ENCODE measurements at places on chromosomes 7 and 10.

DNA sequence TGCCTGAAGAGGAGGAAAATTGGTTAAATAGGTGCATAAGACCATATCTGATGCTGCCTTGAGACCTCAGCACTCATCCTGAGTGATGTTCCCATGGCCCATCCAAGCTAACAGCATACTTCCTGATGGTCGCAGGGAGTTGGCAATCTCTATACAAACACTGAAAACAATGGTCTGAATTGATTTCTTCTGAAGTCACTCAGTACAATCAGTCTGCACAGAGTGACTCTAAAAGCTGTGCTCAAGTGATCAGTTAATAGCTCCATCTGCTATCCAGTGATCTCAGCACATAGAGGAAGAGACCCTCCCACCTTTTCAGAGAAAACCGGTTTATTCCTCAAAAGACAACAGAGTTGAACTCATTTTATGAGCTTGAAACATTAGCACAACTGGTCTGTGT is 3.9 kb downstream of the PPP1R17 start:
- no peak for DNase-seq

DNA sequence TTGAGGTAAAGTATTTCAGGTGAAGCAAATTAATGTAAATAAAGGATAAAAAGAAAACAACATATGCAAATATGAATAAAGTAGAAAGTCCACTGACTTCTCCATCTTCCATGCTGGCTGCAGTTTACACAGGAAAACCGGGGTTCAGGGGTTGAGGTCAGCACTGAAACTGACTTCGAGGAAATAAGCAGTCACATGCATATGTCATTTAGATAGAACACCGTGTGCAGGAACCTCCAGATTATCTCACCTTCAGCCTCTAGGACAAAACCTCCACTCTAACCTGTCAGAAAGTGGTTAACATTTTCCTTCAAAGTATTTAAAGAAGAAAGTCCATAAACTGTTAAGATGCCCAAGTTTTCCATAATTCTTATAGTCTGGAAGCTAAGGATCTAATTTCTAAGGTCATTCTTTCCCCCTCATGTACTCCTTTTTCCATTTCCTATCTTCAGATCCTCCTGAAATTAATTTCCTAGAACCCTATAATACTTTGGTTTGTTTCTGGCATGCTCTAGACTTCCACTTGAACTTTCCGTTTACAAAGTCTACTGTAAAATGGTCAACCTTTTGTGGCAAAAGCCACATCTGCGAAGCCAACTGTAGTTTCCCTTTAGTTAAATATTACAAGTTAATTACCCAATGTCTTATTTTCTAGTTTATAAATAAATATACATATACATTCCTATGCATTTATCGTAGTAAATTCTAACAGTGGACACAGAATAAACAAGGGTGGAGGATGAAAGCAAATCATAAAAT is 173.3 kb downstream of the RAPGEF5 start:
- DNase-seq = no peak

DNA sequence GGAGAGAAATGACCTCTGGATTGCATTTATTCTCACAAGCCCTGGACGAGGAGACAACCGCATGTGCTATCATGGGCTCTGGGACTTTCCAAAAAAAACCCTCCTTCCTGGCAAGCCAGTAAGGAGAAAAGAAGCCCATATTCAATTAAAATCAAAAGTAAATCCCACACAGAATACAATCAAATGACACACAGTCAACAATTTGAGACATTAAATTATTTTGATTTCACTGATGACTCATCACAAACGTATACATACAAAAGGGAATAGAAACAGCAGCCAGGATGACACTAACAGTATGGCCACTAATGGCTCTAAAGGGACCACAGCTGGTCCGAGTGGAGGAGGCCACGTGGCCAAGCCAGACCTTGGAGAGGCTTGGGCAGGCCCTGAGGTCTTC is 24.9 kb downstream of the LRRC20 start:
- DNase-seq = no peak

DNA sequence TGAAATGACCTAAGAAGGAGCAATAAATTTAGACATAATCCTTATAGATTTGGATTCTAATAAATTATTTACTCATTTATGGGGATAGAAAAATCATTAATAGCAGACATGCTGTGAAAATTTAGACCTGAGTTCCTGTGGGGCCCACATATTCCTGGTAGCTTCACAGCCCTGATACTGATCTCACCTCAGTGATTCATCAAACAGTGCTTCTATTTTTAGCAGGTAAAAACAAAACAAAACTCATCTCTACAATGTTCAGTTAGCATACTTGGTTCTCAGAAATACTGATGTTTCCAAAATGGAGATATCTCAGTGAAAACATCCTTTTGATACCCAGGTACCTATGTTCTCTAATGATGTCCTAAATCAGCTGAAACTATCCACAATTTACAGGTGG is 841.1 kb upstream of the SORCS1 start:
- no peak for DNase-seq

DNA sequence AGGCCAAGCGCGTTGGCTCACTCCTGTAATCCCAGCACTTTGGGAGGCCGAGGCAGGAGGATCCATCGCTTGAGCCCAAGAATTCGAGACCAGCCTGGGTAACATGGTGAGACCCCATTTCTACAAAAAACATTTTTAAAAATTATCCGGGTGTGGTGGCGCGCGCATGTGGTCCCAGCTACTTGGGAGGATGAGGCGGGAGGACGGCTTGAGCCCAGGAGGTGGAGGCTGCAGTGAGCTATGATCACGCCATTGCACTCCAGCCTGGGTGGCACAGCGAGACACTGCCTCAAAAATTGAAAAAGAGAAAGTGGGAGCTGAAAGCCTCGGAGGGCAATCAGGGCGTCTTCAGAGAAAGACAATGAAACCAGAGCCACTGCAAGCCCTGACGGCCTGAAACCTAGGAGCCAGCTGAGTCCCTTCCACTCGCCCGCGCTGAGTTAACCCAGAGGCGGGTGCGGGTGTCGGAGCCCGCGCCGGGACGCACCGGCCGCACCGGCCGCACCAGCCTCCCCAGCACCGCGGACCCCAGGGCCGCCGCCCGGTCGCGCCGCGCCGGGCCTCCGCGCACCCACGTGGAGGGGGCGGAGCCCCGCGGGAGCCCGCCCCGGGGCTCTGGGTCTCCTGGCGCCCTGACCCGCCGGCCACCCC is 22.4 kb downstream of the ZFAND2A start:
- DNase-seq = no peak

DNA sequence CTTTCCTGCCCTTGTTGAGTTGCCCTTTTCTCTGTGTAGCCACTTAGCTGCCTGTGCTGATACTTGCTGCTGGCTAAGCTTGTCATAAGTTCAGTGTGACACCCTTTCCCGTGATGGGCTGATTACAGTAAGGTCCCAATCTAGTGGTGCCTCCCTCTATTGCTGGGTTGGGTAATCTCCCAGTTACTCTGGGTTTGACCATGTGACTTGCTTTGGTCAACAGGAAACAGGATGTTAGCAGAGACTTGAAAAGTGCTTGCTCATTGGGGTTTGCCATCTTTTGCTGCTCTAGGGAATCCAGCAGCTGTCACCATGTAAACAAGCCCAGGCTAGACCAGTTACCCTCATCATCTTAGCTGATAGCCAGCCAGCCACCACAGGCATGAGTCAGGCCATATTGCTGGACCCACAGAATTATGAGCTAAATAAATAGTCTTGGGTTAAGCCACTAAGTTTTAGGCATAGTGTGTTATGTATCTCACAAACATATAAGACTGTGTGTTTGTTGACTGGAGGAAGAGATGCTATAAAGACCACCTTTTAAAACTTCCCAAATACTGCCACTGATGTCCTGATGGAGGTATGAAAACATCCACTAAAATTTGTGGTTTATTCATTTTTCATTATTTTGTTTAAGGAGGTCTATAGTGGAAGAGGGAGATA is 4.0 kb upstream of the LEP start:
- DNase-seq = no peak

DNA sequence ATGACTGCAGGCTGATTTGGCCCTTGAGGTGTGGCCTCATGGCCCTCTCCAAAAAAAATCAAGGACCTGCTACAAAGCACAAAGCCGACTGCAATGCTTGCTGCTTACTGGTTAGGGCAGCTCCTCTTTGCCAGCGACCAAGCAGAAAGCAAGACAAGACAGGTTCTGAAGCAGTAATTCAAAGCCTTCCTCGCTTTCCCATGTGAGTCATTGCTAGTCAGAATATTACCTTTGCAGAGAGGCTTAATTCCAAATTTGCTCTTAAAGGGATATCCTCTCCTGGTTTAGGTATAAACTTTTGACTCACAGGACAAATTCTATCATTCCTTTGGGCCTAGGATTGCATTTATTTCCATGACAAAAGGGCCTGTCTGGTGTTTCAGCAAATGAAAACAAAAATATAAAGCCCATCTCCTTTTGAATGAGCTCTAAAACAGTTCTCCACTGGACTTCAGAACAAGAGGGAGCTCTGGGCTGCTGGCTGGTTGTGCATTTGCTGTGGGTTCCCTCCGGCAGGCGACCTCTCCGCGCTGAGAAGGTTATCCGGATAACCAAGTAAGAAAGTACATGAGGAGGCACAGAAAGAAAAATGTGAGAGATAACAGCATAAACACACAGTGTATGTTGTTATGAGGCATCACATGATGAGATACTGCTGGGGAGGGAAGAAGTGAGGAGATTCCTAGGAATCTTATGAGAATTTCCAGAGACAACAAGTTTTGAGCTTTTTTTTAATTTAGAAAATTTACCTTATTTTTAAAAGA is 90.8 kb downstream of the EGFR start:
- DNase-seq = no peak

GRCh38 chr7:142788303-142789289 is 17.8 kb downstream of the PRSS2 start:
- DNase-seq = no peak

GRCh38 chr7:74267756-74268565 is 13.8 kb upstream of the RFC2 start:
- DNase-seq = no peak

DNA sequence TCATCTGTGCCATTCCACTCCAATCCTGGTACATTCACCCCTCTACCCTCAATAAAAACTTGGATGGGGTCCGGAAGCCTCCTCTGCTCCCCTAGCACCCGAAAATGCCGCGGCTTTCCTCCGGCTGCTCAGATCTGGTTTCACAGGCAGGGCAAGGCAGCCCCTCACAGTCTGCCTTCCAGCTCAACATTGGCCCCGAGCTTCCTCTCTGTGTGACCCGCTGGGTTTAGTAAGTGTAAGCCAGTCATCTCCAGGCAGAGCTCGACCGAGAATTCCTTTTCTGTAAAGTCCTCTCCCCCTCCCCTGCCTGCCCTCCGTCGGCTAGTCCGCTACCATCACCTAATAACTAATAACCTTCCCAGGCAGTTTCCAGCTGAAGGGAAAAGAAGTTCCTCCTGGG is 3.4 kb downstream of the INHBA start:
- no peak for DNase-seq

DNA sequence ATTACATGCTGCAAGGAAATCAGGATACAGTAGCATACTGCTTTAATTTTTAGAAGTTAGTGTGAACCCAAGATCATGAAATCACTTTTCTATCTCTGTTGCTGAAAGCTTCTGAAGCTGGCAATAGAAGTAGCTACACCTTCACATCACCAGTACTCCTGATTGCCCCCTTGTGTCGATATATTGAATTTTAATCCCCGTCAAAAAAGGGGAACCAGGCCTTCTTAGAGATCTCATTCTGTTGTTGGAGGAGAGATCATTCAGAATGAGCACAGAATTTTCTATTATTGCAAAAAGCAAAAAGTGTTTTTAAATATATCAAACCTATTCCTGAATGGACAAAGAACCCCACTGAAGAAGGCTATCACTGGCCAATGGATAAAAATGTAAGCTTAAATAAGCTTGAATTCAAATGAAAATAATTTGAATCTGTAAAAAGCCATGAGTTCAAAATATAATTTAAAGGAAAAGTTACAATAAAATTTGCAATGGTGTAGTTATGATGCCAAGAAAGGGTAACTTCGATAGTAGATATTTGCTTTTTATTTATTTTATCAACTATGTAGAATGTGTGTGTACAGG is 39.7 kb upstream of the TEX47 start:
- DNase-seq = no peak

DNA sequence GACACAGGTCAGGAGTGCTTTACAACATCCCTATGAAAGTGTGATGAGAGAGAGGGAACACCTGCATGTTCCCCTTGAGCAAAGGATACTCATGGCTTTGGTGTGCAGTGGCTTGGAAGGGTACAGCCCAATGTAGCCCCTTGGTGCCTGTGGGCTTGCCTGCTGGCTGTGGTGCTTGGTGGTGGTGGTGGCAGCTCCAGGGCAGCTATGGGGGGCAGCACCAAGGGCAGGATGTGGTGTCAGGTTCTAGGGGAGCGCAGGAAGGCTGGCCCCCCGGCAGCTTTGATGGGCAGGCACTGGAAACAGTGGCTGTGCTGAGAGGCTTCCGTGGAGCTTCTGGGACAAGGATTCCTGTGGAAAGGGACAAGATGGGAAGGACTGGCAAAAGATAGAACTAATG is 464.0 kb upstream of the ZMIZ1 start:
- DNase-seq = no peak

GRCh38 chr10:117541405-117541908 is 1.1 kb upstream of the EMX2 start:
- no peak for DNase-seq

DNA sequence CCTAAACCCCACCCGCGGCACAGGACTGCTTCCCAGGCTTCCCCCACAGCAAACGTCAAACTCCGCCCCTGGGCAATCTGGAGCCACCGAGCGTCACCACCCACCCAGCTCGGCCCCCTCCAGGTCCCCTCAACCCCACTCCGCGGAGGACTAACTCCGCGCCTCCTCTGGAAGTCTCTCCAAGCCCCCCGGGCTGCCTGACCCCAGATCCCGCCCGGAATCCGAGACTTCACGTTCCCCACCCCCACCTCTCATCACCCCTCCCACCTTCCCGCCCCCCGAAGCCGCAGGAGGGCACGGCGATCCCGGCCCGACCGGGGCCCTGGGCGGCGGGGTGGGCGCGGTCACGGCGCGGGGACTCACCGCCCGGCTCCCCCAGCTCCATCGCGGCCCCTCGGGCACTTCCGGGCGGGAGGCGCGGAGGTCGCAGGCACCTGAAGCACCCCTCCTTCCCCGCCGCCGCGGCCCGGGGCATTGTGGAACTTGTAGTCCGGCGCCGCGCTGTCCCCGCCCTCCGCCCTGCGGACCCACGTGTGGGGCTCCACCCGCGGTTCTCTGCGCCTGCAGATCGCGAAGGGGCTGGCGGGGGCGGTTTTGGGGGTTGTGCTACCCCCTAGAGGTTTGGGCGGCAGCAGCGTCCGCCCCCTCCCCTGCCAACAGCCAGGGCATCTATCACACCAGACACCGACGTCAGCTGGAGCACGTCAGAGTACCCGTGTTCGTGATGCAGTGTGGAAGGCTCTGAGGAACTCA is at the start of gene TMUB1:
TMUB1 (minus strand) TSS at position 423 of the 753 bp plus-strand sequence. CDS start 930 bp downstream, outside the sequence.
- peak; percentile 64 for DNase-seq

DNA sequence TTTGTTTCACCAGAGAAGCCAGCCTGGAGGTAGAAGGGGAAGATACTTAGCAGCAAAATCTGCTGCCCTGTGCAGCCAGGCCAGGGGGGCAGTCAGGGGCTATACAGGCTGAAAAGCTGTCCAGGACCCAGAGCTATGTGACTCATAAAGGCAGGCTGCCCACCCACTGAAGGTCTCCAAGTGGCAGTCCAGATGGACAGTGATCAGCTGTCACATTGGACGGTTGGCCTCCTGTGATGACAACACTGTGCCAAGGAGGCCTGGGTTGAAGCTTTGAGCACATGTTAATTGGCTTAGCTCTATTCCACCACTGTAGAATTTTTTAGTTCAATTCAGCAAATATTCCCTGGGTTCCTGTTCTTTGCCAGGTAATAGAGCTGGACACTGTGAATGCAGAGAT is 577.3 kb upstream of the GALNT17 start:
- no peak for DNase-seq

Data from stimulated activated CD8-positive, alpha-beta memory T cell treated with anti-CD3 and anti-CD28 coated beads, Interleukin-7, amount 100 ng/mL, for 24 hours (primary cell).